ENCODE measurements at places on chromosomes 7 and 10.
A peak's percentile ranks its signal among the peaks of the same experiment; 100 is the strongest.

GRCh38 chr7:1812509-1813393 lies 142.7 kb downstream of the ELFN1 start:
- DNase-seq: peak; percentile 16

DNA sequence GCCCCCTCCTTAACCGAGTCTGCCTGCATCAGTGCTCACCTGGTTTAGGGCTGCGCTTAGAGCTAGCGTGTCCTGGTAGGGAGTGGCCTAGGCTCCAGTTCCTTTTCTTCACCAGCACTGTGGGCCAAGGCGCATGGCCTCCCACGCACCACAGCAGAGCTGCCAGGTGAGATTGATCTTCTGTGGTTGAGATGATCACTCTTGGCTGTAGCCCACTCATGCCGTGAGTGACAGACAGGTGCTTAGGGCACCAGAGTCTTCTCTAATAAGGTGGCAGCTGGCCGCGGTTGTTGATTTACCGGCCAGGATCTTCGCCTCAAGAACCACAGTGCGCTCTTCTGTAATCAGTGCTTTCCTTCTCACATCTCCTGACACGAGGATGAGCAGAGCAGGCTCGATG lies 157.2 kb upstream of the INSYN2A start:
- DNase-seq: no peak

- DNase-seq: no peak
Observed at GRCh38 chr10:131635564-131636015, 265.2 kb upstream of the PPP2R2D start.

- peak; percentile 23 for DNase-seq
Observed at GRCh38 chr10:97921581-97922021, 72.0 kb downstream of the GOLGA7B start.

DNA sequence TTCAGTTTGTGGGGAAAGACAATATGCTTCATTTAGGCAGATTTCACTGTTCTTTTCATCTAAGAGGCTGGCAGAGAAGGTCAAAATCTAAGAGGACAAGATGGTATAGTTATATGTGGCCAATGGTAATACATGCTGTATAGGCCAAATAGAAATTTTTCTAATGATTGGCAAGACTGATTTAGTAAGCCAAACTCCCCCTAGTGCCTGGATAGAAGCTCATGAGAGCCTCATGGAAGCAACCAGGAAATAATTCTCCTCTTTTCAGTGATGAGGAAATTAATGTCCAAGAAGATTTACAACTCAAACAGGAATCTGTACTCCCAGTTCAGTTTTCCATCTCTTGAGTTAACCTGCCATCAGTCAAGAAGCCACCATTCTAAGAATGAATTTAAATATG lies 253.6 kb upstream of the PHF14 start:
- no peak for DNase-seq

DNA sequence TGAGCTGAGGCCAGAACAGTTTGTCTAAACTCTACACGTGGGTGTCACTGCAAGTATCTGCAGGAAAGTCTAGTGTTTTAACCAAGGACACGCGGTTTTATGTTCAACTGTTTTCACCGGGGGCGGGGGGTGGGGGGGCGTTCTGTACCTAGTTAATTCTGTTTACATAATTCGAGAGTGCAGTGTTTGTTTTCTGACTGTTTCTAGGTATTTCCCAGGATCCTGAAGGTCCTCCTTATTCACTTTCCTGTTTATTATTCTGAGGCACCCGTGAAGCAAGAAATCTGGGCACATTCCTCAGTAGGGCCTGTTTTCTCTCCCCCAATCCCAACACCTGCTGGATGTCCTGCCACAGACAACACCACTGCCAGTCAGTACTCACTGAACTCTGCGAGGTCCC lies 7.6 kb downstream of the LOXL4 start:
- no peak for DNase-seq

All from NCI-H1092 treated with DMSO at 0.1 percent for 48 hours (cell line).